Melanocyte of skin (primary cell): ENCODE measurements at places on chromosomes 5 and 9. TPM values are rescaled to one million over a fixed set of nuclear protein-coding genes. Genes with fewer than 3 reads are reported as not detected.

The LCN15 gene
- not detected in 2 replicates for total RNA-seq

The ASPN gene
- not detected in 2 replicates for total RNA-seq

The SHOC1 gene
- total RNA-seq, result under 0.01 and 0.46 TPM in 2 replicates

The PCDHB10 gene
- under 0.01 TPM in 1 of 2 replicates, not detected in the other for total RNA-seq

The RGMB gene
- 24.0 and 36.1 TPM in 2 replicates for total RNA-seq

The COL23A1 gene
- total RNA-seq, result 0.34 TPM in 1 of 2 replicates, not detected in the other

The ADAMTS19 gene
- total RNA-seq, result under 0.01 TPM in 2 replicates

The C9 gene
- under 0.01 and 0.34 TPM in 2 replicates for total RNA-seq

The MLANA gene
- 969 and 1,570 TPM in 2 replicates for total RNA-seq

The C6 gene
- not detected in 2 replicates for total RNA-seq

The DMRT3 gene
- not detected in 2 replicates for total RNA-seq

The MSX2 gene
- 1.3 and 1.4 TPM in 2 replicates for total RNA-seq

The SMIM15 gene
- 17.2 and 29.8 TPM in 2 replicates for total RNA-seq

The PRKACG gene
- total RNA-seq, result not detected in 2 replicates

The PAXX gene
- 12.0 and 15.1 TPM in 2 replicates for total RNA-seq

The RUSC2 gene
- total RNA-seq, result 9.9 and 13.0 TPM in 2 replicates

The CDX1 gene
- total RNA-seq, result not detected in 2 replicates

The SLC1A3 gene
- 6.3 and 10.0 TPM in 2 replicates for total RNA-seq

The CACFD1 gene
- 1.4 and 2.7 TPM in 2 replicates for total RNA-seq

The PFDN1 gene
- 67.4 and 80.0 TPM in 2 replicates for total RNA-seq

The CDC25C gene
- total RNA-seq, result 13.6 and 20.0 TPM in 2 replicates

The PCDHGC5 gene
- total RNA-seq, result 1.0 and 2.9 TPM in 2 replicates

The ZDHHC11B gene
- 0.31 TPM in 1 of 2 replicates, not detected in the other for total RNA-seq

The CDKN2A gene
- total RNA-seq, result 11.7 and 27.6 TPM in 2 replicates

The DND1 gene
- 0.31 and 1.00 TPM in 2 replicates for total RNA-seq

The OR1J1 gene
- not detected in 2 replicates for total RNA-seq

The SYNPO gene
- 3.9 and 4.0 TPM in 2 replicates for total RNA-seq

The EMB gene
- 3.1 and 5.1 TPM in 2 replicates for total RNA-seq

The IER5L gene
- total RNA-seq, result 18.3 and 19.9 TPM in 2 replicates

The CHSY3 gene
- total RNA-seq, result 9.6 and 15.0 TPM in 2 replicates

The ZNF367 gene
- total RNA-seq, result 12.5 and 14.3 TPM in 2 replicates

The SMU1 gene
- 22.7 and 35.6 TPM in 2 replicates for total RNA-seq

The ZNF483 gene
- total RNA-seq, result 0.69 and 2.2 TPM in 2 replicates

The EPB41L4B gene
- under 0.01 and 0.36 TPM in 2 replicates for total RNA-seq

The HACD4 gene
- total RNA-seq, result 3.4 and 4.7 TPM in 2 replicates

The SIT1 gene
- total RNA-seq, result not detected in 2 replicates
